Sciatic nerve (tissue), 2 donors: ENCODE measurements at places on chromosomes 4 and X.

GRCh38 chr4:33052241-33052640 is 2332.1 kb downstream of the PCDH7 start:
- DNase-seq, result no peak

DNA sequence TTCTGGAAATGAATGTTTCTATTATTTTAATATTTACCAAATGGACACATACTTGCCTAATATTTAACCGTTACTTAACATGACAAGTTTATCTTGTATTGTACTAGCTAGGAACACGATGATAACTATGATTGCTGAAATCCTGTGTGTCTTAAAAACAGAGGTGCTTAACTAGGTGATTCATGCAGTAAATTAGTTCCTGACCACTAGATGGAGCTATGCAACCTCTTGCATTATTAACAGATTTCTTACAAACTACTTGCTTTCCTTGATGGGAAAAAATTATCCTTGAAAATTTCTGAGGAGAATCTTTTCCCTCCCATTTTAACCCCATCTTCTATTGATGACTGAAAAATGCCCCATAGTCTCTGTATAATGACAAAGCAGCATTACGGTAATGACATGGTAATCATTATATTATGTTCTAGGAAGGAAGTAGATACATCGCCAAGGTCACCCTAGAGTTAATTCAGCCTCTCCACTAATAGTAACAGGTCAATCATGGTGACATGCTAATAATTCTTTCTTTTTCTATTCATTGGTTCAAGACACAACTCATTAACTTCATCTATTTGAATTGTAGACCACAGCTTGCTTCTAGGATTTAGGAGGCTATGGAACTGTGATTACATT is 844.2 kb downstream of the RAPGEF2 start:
- DNase-seq, result no peak

- no peak for DNase-seq
Measured at GRCh38 chr4:85477534-85477933, 2.6 kb downstream of the ARHGAP24 start.

DNA sequence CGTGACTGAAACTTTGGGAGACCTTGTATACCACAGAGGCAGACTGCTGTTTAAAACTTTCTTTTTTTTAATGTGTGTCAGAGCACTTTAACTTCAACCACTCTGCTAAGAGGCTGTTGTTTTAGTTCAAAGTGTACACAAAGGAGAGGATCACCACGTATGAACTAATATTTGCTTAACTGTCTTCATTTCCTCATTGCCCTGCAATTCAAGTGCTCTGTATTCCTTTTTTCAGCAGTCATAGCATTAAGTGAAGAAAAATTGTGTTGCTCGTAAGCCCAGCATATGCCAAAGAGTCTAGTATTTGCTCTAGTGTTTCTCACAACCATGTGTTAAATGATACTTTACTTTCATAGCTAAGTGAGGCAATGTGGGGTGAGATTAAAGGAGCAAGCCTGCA is 63.0 kb upstream of the HHIP start:
- DNase-seq, result no peak

- no peak for DNase-seq
Measured at GRCh38 chr4:84697615-84698201, 114.8 kb downstream of the CDS1 start.

DNA sequence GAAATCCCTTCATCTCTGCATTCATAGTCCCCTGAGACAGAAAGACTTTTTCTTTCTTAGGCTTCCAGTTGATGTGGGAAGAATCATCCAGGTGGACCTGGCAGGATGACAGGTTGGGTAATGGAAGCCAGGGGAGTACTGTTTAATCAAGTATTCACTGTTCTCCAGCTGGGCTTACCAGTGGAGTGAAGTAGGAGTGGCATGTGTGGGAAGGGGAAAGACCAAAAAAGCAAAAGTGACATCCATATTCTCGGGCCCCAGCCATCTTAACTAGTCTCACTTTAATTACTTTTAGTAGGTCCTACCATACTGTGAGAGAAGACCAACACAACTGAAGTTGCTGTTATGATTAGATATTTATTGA is 18.5 kb downstream of the VSIG4 start:
- DNase-seq, result no peak

DNA sequence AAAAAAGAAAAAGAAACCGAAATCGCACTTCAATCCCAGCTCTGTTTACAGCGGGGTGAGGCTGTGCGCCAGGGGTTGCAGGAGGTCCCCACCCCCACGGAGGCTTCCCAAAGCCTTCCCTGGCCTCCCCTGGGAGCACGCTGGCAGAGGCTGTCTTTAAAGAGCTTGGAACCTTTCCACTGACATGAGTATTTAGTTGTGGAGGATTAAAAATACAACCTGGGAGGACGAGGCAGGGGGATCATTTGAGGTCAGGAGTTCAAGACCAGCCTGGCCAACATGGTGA is 69.1 kb downstream of the PPP2R2C start:
- no peak for DNase-seq

DNA sequence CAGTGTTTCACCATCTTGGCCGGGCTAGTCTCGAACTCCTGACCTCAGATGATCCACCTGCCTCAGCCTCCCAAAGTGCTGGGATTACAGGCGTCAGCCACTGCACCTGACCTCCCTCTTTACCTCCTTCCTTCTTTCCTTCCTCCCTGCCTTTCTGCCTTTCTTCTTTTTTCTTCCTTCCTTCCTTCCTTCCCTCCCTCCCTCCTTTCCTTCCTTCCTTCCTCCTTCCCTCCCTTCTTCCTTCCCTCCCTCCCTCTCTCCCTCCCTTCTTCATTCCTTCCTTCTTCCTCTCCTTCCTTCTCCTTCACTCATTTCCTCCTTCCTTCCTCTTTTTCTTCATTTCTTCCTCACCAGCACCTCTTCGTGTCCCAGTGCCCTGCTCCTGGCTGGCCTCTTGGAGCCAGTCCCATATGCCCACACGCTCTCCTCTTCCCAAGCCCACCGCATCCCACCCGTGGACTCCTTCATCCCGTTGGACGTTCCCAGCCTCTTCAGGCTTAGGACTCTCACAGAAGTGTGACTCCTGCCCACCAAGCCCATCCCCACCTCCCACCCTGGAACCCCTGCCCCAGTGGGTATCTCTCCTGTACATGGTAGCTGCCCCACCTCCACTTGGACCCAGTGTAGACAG is 22.6 kb downstream of the CSF2RA start:
- no peak for DNase-seq

GRCh38 chrX:110992611-110993010 is 103.4 kb upstream of the PAK3 start:
- no peak for DNase-seq

GRCh38 chr4:95386410-95386809 is 162.4 kb downstream of the UNC5C start:
- DNase-seq, result no peak
